ENCODE measurements at places on chromosomes 5 and 9.
A peak's percentile ranks its signal among the peaks of the same experiment; 100 is the strongest.

DNA sequence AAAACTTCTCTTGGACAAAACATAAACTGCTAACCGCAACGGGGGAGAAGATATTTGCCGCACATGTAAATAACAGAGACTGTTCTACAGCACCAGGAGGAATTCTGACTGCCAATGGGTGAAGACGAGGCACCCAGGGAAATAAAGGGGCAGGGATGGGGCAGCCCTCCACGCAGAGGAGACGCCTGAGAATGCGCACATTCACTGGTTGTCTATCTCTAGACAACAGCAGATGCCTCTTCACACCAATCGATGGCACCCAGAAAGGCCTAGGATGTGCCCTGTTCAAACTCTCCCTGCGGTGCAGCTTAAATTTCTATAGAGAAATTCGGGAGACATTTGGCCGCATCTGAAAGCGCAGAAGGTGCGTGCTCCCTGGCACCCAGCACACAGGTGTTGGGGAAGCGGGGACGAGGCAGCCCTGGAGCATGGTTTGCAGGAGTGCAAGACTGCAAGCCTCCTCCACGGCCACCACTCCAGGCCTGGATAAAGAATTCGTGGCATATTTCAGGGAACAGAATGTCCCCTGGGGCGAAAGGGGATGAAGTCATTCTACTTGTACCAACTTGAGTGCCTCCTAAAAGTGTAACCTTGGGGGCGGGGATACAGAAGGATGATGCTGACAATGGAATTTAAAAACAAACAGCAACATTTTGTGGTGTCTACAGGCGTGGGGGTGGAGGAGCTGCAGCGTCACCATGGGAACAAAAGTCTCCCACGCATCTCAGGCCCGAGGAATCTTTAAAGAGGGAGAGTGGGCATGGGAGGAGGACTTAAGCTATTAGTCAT lies 6.3 kb upstream of the IRX2 start:
- DNase-seq, result no peak

- DNase-seq, result no peak
Measured at GRCh38 chr5:87298692-87299362, 31.1 kb downstream of the RASA1 start.

- DNase-seq, result no peak
Measured at GRCh38 chr5:153400931-153401330, 89.5 kb upstream of the GRIA1 start.

- DNase-seq, result no peak
Measured at GRCh38 chr5:80761966-80762365, 107.2 kb upstream of the DHFR start.

GRCh38 chr5:94223235-94223634 lies 395.2 kb downstream of the KIAA0825 start:
- peak; percentile 22 for DNase-seq

GRCh38 chr5:103232393-103232999 lies 26.1 kb upstream of the MACIR start:
- peak; percentile 17 for DNase-seq

- no peak for DNase-seq
Measured at GRCh38 chr5:96493219-96493790, 60.3 kb upstream of the PCSK1 start.

DNA sequence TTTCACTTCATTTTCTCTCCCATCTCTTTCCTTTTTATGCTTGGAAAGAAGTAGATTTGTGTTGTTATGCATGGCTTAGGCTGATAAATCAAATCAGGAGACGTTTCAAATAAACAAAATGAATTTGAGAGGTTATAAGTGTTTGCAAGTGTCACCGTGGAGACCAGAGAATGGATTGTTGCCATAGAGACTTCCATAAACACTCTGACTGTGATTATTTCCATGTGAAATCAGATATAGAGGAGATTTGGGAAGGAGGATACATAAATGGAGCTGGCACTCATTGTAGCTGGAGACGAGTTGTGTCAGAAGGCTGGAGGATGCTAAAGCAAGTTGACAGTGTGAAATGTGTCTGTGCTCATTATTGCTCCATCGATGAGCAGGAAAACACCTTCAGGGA lies 84.2 kb upstream of the PCSK1 start:
- DNase-seq, result no peak

DNA sequence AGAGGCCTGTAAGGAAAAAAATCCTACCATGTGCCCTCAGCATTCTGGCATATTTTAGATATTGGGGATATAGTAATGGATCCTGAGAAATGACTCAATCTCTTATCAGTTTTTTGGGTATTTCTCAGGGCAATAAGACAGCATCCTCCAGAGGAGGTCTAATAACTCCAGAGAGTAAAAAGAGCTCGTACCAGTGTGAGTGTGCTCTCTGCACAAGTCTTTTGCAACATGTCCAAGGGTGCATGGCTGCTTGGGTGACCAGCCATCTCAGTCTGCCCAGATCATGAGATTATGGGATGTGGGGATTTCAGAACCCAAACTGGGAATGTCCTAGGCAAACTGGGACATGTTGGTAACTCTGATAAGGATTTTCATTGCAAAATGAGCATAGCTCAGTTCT lies 15.3 kb downstream of the ASPN start:
- no peak for DNase-seq
